ENCODE measurements at places on chromosomes 16 and 17.

GRCh38 chr17:55694286-55694910, 28.3 kb downstream of the TMEM100 start:
- no peak for DNase-seq

- peak; percentile 85 for DNase-seq
Measured at GRCh38 chr17:7687072-7687907, at the start of gene TP53. TSS of gene TP53 (minus strand) at chr17:7687490. CDS start at chr17:7676594, 10,896 bp downstream.

DNA sequence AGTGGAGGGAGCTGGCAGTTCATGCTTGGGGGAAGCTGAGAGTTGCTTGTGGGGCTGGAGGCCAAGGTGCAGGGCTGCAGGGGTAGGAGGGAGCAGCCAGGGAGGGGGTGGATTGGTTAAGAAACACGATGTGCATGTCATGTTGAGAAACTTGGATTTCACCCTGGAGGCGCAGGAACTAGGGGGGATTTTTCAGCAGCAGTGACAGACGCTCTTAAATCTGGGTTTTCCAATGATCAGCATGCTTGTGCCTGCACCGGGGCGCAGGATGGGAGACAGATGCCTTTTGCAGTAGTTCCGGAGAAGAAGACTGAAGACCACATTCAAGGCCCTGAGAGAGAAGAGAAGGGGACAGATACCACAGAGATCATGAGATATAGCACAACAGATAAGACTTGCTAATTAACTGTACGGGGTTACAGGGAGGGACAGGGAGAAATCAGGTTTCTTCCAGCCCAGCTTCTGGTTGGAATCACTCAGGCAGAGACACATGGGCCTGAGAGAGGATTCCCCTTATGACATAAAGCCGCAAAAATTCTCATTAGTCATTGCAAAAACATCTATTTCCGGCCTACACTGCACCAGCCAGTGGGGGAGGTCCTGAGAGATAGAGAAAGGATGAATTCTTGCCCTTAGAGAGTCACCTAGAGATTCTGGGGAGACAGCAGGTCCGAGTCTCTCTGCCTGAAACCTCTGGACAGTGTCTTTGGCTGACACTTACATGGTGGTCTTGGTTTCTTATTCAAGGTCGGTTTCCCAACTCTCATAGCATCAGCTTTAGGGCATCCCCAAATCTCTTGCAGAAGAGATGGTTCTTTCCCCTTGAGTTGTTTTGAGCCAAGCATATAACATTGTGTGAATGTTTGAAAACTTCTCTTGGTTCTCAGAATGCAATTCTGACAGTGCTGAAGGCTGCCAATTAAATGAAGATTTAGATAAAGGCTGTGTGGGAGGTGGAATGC, 27.1 kb downstream of the CDH13 start:
- DNase-seq, result peak; percentile 87

DNA sequence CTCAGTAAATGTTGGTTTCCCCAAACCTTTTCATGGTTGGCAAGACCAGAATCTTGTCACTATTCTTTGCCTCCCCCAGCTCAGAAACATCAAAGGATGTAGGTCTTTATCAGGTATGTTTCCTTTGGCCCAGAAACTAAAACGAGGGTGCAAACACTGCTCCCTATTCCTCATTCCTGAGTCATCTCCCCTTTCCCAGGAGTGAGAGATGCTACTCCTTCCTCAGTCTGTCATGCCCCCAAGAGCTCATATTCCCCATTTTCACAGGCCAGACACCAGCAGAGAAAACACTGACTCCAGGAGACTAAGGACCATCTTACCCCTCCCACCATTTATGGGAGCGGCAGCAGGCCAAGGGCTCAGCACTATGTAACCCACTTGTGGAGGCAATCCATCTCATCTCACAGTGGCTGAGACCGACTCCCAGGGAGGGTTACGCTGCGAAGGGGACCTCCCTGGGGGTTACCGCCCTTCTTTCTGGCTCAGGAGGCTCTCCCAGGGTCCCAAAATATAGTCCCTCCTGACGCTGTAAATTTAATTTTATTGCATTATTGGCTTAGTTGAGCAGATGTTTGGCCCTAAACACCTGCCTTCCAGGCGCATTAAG, 1.5 kb downstream of the GEMIN4 start:
- no peak for DNase-seq

DNA sequence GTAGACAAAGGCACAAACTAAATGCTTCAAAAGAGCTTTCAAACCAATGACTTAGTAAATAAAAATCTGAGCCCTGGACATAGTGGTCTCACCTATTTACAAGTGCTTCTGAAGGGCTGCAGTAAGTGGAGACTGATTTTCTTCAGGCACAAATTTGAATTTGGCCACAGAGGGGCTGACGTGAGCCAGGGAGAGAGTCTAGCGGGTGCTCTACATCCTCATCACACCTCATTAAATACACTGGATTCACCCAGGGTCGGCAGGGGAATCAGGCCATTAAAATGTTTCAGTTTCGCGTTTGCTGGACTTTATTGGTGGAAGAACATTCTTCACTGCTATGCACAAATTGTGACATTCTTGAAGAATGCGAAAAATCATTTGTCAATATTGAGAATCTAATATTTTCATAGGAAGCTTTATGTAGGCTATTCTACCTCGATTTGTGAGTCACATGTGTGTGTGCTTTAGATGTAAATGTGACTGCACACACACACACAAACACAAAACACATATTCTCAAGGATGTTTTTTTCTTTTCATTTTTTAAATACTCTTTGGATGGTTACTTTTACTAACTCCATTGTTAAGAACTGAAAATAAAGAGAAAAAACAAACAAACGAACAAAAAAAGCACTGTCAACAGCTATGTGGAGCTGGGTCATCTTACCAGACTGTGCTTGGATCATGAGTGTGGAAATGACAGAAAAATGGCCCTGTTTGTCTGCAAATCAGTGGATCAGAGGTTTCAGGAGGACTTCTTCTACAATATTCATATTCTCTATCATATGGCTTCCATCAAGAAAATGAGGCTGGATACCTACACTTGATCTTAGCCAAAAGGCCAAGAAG, 58.9 kb downstream of the CDH11 start:
- no peak for DNase-seq

DNA sequence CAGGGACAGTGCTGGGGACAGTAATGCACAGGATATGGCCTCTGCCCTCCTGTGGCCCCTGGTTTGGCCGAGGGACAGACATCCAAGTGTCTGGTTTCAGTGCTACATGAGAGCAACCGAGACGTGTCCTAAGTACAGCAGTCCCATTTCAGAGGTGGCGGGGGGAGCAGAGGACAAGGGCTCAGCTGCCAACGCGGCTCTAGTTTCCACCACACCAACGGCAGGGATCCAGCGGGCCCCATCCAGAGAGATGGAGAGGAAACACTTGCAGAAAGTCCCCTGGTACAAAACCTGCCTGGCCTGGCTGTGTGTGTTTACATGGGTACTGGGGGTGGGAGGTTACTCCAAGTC, 125.8 kb upstream of the SMURF2 start:
- no peak for DNase-seq

GRCh38 chr16:49411121-49411970, 37.7 kb downstream of the C16orf78 start:
- DNase-seq, result no peak

GRCh38 chr16:85461814-85462713, 151.1 kb upstream of the GSE1 start:
- DNase-seq, result no peak

DNA sequence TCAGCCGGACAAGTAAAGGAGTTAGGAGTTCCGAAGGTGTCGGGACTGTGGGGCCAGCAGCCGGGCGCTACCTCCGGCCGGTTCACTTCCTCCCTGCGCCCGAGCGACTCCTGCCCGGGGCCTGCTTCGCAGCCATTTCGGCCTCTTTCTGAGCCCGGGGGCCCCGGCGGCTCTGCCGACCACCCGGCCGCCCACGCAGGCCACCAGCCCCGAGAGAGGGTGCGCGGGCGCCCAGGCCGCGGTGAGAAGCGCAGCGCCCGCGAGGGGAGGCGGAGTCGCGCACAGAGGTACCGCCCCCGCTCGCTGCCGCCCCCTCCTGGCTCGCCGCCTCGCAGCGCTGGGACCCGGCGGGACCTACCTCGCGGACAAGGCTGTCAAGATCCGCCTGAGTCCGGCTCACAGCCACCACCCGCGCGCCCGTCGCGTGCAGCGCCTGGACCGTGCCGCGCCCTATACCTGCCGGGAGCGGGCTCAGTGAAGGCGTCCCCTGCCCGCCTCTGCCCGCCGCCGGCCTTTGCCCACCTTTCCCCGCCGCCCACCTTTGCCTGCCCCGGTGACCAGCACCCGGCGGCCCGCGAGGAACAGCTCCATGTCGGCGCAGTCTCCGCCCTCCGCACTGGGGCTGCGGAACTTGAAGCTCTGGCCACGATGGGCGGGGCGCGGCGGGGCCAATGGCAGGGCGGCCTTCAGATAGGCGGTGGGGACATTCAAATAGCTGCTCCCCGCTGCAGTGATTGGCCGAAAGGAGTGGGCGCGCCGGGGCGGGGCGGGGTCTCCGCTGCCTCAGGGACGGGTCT, at the start of gene DCXR:
Gene DCXR (minus strand): TSS at position 606 of the 797 bp plus-strand sequence. CDS start 15 bp downstream, at position 591.
- peak; percentile 88 for DNase-seq

GRCh38 chr17:10062691-10063385, 135.6 kb downstream of the GAS7 start:
- DNase-seq, result no peak

DNA sequence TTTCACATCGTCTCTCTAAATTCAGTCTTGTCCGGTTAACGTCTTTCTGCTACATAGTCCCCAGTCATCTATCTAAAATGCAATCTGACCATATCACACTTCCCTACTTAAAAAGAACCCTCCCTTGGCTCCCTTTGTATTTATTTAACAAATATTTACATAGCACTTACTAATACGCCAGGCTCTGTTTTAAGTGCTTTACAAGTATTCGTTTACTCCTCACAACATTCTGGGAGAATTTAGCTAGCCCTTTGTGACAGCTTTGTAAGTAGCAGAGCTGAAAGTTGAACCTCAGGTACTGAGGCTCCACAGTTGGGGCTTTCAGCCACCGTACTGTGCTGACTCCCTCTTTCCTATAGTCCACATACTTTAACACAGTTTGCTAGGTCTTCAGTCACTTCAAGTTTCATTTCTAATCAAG, 9.2 kb downstream of the PAFAH1B1 start:
- no peak for DNase-seq

DNA sequence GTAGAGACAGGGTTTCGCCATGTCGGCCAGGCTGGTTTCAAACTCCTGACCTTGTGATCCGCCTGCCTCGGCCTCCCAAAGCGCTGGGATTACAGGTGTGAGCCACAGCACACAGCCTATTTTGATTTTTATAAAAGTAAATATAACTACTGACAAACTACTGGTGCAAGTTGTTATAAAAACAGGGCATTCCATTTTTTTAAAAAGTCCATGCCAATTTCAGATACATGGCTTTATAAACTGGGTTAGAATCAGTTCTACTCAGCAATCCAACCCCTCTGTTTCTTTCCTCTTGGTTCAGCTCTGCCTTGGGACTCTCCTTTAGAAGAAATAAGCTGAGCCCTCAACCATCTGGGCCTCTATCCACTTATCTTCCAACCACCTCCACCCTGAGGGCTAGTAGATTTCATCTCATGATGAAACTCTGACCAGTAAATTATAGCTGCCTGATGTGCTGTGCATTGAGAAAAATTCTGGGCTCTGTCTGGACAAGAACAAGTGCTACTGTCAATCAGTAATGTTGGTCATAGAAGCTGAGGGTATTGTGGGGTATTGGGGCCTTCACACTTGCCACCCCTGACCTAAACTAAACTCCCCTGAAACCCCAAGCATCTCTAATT, 10.2 kb downstream of the RANBP10 start:
- no peak for DNase-seq

GRCh38 chr17:57962279-57963148, 7.3 kb upstream of the CUEDC1 start:
- no peak for DNase-seq

GRCh38 chr17:82013772-82014321, 8.8 kb downstream of the CENPX start:
- no peak for DNase-seq

DNA sequence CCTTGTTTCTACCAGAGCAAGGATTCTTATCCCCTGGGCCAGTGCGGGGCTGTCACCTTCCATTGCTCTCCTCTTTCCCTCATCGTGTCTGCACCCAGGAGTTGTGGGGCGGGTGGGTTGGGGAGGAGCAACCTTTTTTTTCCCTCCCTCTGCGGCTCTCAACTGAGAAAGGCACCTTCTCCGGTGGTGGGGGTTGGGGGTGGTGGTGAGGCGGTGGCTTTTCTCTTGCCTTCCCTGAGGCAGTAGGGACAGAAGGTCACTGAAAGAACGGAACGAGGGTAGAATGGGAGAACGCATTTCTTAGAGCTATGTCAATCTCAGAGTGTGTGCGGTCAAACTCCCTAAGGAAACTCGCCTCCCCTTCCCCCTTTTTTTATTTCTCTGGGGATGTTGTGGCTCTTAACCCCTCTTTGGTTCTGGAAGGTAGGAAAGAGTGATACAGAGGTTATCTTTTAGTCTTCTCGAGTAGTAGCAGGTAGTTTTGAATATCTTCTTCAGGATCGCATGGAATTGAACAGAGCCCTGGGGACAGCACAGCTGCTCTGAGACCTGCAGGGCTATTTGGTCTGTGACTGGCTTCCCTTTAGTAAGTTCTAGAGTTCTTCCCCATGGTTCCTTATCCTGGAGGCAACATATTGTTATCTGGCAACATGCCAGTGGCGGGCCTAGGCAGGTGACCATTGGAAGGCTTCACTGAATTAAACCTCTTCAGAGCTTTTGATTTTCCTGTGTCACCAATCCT, 994 bp downstream of the CLTC start:
- DNase-seq, result no peak

DNA sequence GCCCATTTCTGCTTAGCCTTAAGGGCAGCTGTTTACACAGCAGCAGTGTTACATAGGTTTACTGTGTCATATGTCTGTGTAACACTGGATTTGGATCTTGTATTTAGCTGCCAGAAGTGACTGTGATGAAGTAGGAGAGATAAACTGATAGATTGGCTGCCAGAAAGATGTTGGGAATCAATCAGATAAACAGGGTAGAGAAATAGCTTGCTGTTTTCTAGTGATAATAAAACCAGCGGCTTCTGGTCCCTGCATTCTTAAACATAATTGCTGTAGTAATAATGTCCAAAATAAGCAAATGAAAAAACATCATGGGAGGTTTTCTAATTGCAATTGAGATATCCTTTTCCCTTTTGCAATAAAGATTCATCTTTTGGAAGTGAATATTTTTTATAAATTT, 68.7 kb downstream of the AATF start:
- DNase-seq, result no peak

DNA sequence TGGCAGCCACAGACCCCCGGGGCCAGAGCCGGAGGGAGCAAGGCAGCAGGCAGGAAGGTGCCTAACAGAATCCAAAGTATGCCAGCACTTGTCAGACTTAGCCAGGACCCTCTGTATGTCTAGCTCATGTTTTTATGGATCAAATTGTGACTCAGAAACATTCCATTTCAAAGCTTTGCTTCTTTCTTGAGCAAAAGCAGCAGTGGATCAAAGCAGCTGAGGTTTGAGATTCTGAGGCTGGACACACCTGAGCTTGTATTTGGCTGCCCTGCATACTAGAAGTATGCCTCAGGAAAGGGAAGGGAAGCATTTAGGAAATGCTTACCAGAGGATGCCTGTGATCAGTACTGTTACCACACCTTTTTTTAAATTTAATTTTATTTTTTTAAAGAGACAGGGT, 5.7 kb upstream of the MYO1C start:
- DNase-seq, result no peak
